ENCODE measurements at places on chromosomes 11 and 22.

DNA sequence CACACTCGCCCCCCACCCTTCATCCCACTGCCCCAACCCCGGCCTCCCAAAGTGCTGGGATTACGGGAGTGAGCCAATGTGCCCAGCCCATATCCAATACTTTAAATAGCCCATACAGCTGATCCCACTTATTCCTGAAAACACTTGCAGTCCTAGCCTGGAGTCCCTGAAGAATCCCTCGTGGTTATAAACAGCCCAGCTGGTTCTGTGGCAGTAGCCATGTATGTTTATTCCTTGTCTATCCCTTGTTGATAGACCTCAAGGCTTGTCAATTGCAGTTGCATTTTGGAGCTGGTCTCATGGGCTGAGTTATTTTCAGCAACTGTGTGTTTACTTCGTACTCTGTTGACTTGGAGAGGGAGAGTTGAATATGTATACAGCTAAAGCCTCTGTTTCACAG lies 21.5 kb upstream of the PAFAH1B2 start:
- DNase-seq, result no peak

DNA sequence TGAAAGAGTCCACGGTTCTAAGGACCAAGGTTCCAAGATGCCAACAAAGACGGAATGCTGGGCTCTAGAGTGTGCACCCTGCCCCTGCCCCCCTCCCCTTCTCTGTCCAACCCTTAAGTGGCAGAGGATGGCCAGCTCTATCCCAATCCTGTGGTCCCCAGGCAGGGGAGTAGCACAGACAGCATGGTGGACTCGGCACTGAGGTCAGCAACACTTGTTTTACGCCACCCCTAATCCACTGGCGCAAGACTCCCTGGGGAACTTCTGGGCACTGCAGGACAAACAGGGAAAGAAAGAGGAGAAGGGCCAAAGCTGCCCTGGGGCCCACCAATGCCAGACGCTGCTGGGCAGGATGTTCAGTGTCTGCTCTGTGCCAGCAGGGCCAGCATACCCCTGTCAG lies 18.9 kb downstream of the GDPD5 start:
- no peak for DNase-seq

- DNase-seq, result no peak
These were observed 34.4 kb upstream of the LRRC10B start for GRCh38 chr11:61474013-61474643.

DNA sequence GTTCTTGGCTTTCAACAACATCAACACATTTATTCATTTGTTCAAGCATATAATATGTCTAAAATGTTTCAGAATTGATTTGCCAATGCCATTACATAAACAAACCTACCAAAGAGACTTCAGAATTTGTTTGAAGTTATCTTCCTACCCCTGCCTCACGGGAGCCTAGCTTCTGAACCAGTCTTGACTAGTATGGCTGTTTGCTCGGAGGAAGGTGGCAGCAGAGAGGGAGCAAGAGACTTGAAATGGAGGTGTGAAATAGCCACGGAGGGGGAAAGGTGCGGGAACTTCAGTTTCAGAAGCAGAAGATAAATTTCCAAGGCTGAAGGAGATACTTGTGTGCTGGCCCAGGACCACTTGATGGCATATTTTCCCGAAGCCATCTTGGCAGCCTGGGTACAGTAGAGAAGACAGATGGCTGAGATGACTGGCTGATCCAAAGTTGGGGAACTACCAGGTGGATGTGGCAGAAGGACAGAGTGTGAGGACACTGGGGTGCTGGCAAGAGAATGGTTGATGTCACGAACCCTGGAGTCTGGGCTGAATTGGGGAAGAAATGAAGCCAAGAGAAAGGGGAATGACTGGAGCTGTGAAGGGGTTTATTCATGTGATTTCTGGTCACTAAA lies 14.0 kb upstream of the MTCH2 start:
- no peak for DNase-seq

DNA sequence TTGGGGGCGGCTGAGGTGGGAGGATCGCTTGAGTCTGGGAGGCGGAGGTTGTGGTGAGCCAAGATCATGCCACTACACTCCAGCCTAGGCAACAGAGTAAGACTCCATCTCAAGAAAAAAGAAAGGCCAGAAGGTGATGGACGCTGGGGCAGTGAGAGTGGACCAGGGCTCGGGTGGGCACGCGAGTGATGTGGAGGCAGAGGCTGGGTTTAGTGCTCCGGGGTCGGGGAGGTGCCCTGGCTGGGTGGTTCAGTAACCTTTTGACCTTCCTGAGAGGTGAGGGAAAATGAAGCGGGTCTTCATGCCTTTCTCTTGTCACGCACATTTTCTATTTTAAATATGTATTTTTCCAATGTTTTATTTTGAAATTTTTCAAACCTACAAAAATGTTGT lies 45.1 kb downstream of the ST14 start:
- no peak for DNase-seq

DNA sequence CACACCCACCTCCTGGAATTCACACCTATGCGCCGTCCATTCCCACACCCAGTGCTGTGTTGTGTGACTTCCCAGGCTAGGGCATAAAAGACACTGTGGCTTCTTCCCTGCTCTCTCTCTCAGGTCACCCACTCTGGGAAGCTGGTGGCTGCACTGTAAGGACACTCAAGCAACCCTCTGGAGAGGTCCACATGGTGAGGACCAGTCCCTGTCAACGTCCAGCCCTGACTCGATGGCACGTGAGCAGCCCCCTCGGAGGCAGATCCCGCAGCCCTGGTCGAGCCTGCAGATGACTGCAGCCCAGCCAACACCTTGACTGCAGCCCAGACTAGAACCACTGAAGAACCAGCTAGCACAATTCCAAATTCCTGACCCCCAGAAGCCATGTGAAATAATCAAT lies 16.2 kb downstream of the CBX7 start:
- no peak for DNase-seq

DNA sequence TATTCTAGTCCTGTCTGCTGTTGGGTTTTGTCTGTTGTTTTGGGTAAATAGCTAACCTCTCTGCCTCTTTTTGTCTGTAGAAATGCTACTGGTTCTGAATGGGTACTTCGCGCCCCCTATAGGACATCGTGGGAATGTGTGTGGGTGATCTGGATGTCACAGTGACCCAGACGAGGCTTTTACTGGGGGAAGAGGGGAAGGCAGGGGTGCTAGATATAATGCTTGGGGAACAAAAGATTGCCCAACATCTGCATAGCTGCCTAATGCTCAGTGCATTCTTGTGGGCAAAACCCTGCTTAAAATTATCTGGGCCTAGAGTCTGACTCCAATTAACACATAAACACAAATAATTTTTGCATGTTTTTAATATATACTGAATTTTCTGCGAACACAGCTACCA lies 57.7 kb downstream of the BMAL1 start:
- peak; percentile 80 for DNase-seq

- peak; percentile 79 for DNase-seq
These were observed 132.7 kb upstream of the RCN1 start for GRCh38 chr11:31958076-31958735.

- no peak for DNase-seq
These were observed 12.8 kb upstream of the TESMIN start for GRCh38 chr11:68763926-68764657.

- no peak for DNase-seq
These were observed 254.9 kb downstream of the TMEM135 start for GRCh38 chr11:87292598-87292997.

GRCh38 chr22:27636716-27637508 lies 164.6 kb downstream of the MN1 start:
- no peak for DNase-seq

DNA sequence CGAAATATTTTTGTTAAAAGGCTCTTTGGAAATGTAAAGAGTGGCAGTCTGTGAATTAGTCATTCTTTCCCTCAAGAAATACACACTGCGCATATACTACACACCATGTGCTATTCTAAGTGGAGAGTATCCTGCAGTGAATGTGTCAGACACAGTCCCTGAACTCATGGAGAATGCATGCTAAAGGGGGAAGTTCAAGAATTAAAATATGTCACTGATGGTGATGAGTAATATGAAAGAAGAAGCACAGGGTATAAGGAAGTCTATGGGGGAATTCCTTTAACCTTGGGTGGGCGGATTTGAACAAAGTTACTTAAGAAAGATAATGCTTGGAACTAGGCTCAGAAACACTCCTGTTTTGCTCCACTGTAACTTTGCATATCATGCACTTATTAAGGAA lies 153.0 kb downstream of the LRRC4C start:
- DNase-seq, result peak; percentile 47

DNA sequence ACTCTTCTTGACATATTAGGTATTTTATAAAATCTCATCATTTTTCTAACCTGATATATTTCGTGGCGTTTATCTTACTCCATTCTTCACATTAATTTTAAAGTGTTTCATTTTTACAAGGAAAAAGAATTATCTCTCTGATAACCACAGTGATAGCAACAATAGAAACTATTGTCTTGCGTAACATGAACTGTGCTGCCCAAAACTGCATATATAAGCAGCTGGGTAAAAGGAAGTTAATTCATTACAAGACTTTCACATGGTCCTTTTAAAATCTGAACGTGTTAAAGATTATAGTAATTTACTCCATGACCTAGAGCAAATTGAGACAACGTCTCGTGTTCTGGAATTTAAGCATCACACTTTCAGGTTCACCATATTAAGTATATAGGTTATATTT lies 210.4 kb upstream of the GRIA4 start:
- no peak for DNase-seq

- DNase-seq, result no peak
These were observed 72.3 kb upstream of the TP53I11 start for GRCh38 chr11:45023065-45023365.

DNA sequence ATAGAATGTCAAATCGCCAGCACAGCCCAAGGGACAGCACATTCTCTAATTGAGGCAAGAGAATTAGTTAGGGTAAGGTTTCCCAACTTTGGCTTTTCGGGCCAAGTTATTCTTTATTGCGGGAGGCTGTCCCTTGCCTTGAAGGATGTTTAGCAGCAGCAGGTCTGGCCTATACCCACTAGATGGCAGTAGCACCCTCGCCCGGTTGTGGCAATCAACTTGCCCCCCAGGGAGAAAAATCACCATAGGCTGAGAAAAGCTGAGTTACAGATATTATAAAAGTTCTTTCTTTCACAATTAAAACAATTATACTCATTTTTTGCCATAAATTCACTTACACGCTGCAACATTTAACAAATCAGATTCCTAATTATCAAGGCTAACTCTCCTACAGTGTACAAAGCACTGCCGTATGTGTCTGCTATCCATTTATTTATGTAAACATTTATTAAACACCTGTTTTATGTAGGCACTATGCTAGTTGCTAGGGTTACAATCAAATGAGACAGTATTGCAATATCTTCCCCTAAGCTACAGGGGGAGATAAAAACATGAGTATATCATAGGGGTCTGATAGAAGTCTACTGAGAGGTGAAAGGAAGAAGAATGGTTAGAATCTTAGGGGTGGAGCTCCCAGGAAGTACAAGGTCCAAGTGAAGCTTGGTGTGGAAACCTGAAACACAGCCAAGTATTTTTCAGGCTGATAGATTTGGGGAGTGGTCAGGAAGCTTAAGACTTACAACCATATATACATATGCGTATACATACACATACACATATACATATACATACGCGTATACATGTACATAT lies 452.3 kb downstream of the RAB38 start:
- peak; percentile 47 for DNase-seq

DNA sequence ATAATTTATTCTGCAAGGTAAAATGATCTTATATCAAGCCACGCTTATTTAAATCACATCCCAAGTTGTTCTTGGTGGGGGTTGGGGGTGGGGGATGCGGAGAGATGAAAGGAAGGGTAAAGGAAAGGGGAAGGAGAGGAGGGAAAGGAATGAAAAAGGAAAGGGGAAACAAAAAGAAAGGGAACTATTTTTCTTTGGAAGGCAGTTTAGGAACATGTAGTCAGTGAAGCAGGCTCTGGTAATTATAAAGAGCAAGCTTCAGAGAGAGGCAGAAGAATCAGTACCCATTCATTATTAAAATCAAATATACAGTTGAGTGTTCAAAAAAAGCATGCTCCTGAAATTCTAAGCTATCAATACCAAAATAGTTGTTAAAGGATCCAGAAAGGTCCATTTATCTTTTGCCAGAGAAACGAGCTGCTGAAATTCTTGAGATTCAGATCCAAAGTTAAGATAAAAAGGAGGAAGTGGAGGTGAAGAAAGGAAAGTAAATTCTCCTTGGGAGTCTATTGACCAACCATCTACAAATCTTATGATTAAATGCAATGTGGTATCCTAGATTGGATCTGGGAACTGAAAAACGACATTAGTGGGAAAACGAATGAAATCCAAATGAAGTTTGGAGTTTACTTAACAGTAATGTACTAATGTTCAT lies 107.4 kb downstream of the SGSM3 start:
- DNase-seq, result no peak

DNA sequence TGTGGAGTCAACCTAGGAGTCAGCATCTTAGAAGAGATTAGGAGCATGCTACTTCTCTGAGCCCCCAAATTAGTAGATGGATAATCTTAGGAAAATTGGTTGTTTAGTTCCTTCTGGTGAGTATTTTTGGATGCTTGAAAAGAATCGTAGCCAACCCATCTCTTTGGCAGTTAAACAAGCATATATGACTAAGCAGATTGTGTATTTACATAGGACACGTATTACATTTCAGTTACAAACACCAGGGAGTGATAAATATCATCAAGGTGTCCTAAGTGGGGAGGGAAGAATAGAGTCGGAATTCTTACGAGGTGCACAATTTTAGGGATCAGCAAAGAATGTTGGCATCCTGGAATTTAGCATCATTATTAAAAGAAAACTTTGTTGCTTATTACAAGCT lies 13.5 kb downstream of the PLET1 start:
- no peak for DNase-seq

GRCh38 chr11:47551086-47551485 lies 1.8 kb downstream of the CELF1 start:
- peak; percentile 65 for DNase-seq

GRCh38 chr11:18455686-18456372 lies at the start of gene LDHAL6A:
Gene LDHAL6A, plus strand, starts transcription at chr11:18455856. Its CDS starts 825 bp downstream, at chr11:18456681.
- DNase-seq, result no peak

GRCh38 chr22:50626850-50627641 lies 906 bp downstream of the ARSA start:
- no peak for DNase-seq

GRCh38 chr22:21796863-21797262 lies 61.3 kb upstream of the YPEL1 start:
- no peak for DNase-seq

GRCh38 chr11:36313750-36314433 lies 17.8 kb downstream of the PRR5L start:
- no peak for DNase-seq

- no peak for DNase-seq
These were observed 71.4 kb downstream of the CSNK2A3 start for GRCh38 chr11:11281626-11282025.

- no peak for DNase-seq
These were observed 125.9 kb downstream of the TEAD1 start for GRCh38 chr11:12800032-12800671.

DNA sequence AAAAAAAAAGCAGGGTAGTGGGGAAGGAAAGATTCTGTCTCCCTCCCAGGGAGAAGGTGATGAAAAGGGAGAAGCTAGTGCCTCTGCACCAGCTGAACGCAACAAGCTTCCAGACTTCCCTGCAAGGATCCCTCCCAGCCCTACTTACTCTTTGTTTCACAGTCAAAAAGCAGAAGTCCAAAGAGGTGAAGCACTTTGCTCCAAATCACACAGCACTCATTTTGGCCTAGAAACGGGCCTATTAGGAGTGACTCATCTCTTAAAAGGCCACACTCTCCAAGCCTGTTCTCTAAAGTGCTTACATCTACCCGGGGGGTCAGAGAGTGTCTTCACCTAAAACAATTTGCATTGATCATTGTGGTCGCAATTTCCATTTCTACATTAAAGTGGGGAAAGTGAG lies 17.7 kb upstream of the GRK3 start:
- DNase-seq, result no peak

All from GM12865 (cell line).